ENCODE measurements at places on chromosomes 12 and 14.
A peak's percentile ranks its signal among the peaks of the same experiment; 100 is the strongest.

- DNase-seq = no peak
Measured at GRCh38 chr12:8157484-8158198, 826 bp downstream of the ZNF705A start.

GRCh38 chr12:91017043-91017442 lies 12.3 kb upstream of the EPYC start:
- no peak for DNase-seq

GRCh38 chr14:71722885-71723284 lies 209.3 kb upstream of the RGS6 start:
- DNase-seq = no peak

GRCh38 chr12:117684471-117684870 lies 284.3 kb downstream of the KSR2 start:
- DNase-seq = no peak

DNA sequence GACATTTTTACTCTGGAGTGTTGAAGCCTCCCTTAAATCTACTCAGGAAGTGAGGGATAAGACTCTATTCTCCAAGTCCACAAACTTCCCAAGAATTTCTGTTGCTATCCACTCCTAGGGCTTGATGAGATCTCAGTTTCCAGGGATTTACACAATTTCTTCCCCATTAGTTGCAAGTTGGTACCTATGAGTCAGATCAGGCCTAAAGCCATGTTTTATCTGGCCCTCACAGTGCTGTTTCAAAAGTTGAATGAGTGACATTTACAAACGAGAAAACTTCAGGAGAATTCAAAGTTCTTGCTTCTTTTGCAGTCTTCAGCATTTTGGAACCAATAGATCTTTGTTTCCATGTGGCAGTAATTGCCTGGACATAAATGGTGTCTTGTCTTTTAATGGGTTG lies 156.4 kb upstream of the SYT10 start:
- no peak for DNase-seq

- DNase-seq = peak; percentile 45
Measured at GRCh38 chr14:35347323-35348043, 55.3 kb downstream of the PSMA6 start.
